ENCODE measurements at places on chromosomes 1 and 21.

DNA sequence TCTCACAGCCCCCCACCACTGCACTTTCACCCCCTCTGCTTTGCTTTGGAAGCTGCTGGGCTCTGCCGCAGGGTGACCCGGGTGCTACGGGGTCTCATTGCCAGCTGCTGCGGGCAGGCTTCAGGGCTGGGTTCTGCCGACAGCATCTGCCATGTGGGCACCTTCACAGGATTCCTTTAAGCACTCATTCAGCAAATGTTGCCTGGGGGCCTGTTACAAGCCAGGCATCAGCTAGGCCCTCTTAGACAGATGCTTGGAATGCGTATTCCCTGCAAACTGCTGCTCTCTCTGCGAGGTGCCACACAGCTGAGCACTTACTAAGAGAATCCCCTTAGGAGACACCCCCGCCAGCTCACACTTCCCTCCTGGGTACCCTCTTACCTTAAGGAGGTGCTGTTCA lies 29.2 kb downstream of the COL16A1 start:
- peaks cover 44% of the 10 kb centered on the region for H3K4me1 ChIP-seq
- peaks cover 14% of the 10 kb centered on the region for H3K36me3 ChIP-seq
- H3K27ac ChIP-seq, result peak overlapping the region; percentile 72
- DNase-seq, result no peak

- no peaks in the 10 kb centered on the region for H3K36me3 ChIP-seq
- no peaks in the 10 kb centered on the region for H3K4me1 ChIP-seq
- no peaks in the 10 kb centered on the region for H3K27me3 ChIP-seq
- H3K4me3 ChIP-seq, result no peak overlapping the region
- no peak overlapping the region for H3K27ac ChIP-seq
- no peak for DNase-seq
Observed at GRCh38 chr1:107095647-107096046, 39.2 kb downstream of the PRMT6 start.

DNA sequence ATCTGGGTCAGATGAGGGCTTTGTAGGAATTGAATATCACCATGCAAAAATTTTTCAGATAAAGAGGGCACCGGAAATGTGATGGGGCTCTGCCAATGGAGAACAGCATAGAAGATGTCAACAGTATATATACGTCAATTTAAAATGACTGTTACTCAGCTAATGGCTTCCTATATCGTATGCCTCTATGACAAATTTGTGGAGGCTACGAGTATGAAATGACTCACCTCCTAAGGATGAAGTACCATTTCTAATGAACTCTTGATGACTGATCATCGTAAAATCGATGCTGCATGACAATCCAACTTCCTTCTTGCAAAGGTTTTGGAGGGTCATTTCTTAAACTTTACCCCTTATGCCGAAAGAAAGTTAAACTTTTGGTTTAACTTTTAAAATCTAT lies 450.3 kb upstream of the ZP4 start:
- no peaks in the 10 kb centered on the region for H3K27me3 ChIP-seq
- H3K4me3 ChIP-seq, result no peak overlapping the region
- no peak overlapping the region for H3K27ac ChIP-seq

GRCh38 chr1:108719656-108720435 lies 7.1 kb downstream of the FNDC7 start:
- DNase-seq, result no peak
- no peaks in the 10 kb centered on the region for H3K4me1 ChIP-seq
- no peaks in the 10 kb centered on the region for H3K36me3 ChIP-seq
- H3K27me3 ChIP-seq, result no peaks in the 10 kb centered on the region
- H3K4me3 ChIP-seq, result no peak overlapping the region

DNA sequence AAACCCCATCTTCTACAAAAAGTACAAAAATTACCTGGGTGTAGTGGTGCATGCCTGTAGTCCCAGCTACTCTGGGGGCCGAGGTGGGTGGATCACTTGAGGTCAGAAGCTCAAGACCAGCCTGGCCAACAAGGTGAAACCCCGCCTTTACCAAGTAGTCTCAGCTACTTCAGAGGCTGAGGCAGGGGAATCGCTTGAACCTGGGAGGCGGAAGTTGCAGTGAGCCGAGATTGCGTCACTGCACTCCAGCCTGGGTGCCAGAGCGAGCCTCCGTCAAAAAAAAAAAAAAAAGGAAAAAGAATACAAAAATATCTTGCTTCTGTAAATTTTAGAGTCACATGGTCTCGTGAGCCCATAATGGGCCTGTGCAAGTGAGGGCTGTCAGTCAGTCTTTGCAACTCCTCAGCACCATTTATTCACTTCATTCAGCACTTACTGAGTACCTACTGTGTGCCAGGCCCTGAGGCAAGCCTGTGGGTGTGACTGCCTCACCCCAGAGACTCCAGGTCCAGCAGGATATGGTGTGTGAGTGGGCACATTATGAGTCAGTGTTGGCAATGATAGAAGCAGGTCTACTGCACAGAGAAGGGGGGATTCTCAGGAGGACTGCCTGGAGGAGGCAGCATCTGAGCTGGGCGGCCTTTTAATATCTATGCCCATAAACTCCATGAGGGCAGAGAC lies 46.8 kb upstream of the TARDBP start:
- H3K27ac ChIP-seq, result no peak overlapping the region
- H3K4me3 ChIP-seq, result no peak overlapping the region
- H3K27me3 ChIP-seq, result no peaks in the 10 kb centered on the region
- no peak for DNase-seq

DNA sequence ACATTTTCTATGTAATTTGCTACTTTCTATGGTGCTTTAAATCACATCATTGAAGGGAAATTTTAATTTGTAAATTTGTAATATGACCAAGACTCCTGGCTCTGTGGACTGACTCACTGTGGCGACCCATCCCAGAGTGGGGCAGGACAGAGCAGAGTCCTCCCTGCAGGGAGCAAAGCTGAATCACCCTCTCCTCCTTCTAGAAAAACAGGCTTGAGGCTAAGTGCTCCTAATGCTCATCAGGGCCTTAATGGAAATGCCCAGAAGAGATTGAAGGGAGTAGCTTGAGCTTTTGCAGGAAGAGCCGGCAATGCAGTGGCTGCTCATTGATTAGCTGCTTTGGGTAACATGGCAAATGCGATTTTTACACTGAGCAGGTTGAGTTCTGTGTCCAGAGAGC lies 16.8 kb downstream of the S100A10 start:
- no peak overlapping the region for H3K27ac ChIP-seq
- H3K4me3 ChIP-seq, result no peak overlapping the region
- H3K36me3 ChIP-seq, result no peaks in the 10 kb centered on the region
- no peak for DNase-seq
- no peaks in the 10 kb centered on the region for H3K27me3 ChIP-seq

- H3K36me3 ChIP-seq, result no peaks in the 10 kb centered on the region
- H3K27ac ChIP-seq, result peak overlapping the region; percentile 76
- H3K27me3 ChIP-seq, result no peaks in the 10 kb centered on the region
- H3K4me1 ChIP-seq, result peaks cover 96% of the 10 kb centered on the region
Observed at GRCh38 chr1:12477314-12477713, 140.7 kb downstream of the DHRS3 start.
